ENCODE measurements at places on chromosomes 1 and 21.
A peak's percentile ranks its signal among the peaks of the same experiment; 100 is the strongest.

DNA sequence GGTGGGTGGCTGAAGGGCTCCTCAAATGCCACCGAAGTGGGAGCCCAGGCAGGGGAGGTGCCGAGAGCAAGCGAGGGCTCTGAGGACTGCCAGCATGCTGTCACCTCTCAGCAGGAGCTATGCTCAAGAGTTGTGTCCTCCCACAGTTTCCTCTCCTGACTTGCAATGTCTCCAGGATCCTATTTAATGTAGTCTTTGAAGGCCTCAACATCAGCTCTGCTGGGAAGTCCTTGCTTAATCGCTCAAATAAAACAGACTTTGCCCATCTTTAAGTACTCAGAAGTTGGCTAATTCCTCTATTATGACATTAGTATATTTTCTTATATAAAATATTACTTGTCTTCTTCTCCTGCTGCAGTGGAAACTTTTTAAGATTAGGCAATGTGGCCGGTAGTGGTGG is 154.2 kb upstream of the NRIP1 start:
- DNase-seq = no peak
- no peak overlapping the region for H3K4me3 ChIP-seq
- peaks cover 14% of the 10 kb centered on the region for H3K27me3 ChIP-seq
- H3K27ac ChIP-seq = no peak overlapping the region

DNA sequence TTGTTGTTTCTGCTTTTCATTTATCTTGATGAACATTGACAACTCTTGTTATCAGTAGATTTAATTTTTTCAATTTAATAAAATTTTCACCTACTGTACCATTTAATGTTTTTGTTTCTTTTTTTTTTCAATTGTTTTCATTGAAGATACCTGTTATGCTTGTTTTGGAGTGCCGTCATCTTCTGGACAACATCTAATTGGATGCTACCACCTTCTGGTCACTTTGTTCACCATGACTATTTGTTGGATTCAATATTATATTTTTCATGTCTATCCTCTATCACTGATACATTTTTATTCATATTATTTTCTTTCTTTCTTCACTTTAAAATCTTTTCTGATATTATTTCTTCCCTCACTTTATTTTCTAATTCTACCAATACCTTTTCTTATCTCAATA is 14.0 kb downstream of the KRTAP21-2 start:
- no peak for DNase-seq
- H3K27ac ChIP-seq = no peak overlapping the region
- H3K4me1 ChIP-seq = no peaks in the 10 kb centered on the region
- no peaks in the 10 kb centered on the region for H3K27me3 ChIP-seq

- no peak overlapping the region for H3K27ac ChIP-seq
- no peak for DNase-seq
- H3K4me1 ChIP-seq = peaks cover 27% of the 10 kb centered on the region
- no peaks in the 10 kb centered on the region for H3K36me3 ChIP-seq
Measured at GRCh38 chr1:100039591-100039990, 69.8 kb downstream of the SLC35A3 start.

DNA sequence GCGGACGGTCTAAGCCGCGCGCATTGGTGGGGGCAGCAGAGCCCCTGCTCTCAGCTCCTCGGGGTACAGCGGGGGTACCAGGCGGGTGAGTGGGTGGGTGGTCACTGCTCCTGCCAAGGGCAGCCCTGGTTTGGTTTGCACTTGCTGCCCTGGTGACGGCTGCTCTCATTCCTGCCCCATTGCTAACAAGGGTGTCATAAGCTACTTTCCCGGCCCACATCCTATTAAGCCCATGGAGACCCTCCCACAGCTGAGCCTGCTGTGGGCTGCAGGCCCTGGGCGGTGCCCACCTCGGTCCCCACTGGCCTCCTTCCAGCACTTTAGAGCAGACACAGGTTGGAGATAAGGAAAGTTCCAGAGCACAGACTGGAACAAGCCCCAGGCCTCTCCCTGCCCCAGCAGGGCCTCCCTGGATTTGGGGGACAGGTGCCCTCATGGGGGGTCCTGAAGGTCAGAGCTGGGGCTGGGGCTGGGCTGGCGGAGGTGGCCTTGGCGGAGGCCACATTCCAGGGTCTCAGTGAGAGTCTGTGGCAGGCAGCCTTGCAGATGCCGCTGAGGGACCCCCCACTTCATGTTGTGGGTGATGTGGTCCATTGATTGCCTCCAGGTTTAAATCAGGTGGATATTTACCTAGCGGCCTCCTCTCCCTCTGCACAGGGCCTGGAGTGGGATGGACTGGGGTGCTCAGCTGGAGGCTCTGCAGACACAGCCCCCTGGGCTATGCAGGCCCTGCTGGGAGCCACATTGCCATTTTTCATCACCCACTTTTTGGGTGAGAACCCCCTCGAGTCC is 27.0 kb downstream of the COL18A1 start:
- H3K4me1 ChIP-seq = peaks cover 16% of the 10 kb centered on the region
- H3K36me3 ChIP-seq = no peaks in the 10 kb centered on the region
- H3K4me3 ChIP-seq = no peak overlapping the region
- no peak for DNase-seq
- no peaks in the 10 kb centered on the region for H3K27me3 ChIP-seq

DNA sequence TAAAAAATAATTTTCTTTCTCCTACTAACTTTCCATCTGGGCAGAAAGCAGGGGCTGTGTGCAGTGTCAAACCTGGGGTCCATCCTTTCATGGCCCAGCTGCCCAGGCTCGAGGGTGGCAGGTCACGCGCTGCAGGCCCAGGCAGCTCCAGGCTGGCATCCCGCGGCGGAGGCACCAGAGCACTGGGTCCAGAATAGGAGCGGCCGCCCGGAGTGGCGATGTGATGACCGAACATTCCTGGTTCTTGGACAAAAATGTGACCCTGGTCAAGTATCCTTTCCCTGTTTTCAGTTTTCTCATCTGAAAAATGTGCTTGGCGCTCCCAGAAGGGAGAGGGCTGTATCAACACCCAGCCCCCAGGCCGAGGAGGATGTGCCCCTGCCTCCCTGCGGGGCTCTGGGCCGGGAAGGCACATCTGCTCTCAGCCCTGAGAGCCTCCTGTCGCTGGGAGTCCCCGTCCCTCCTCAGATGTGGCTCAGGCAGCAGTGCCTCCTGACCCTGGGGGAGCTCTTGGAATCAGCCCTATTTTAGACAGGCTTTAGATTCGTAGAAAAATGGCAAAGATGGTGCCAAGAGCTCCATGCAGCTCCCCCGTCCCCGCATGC is 29.3 kb downstream of the SLX9 start:
- H3K27ac ChIP-seq = no peak overlapping the region
- no peaks in the 10 kb centered on the region for H3K4me1 ChIP-seq
- no peaks in the 10 kb centered on the region for H3K27me3 ChIP-seq
- no peak for DNase-seq
- H3K4me3 ChIP-seq = no peak overlapping the region

- no peak overlapping the region for H3K27ac ChIP-seq
- peaks cover 17% of the 10 kb centered on the region for H3K4me1 ChIP-seq
- no peaks in the 10 kb centered on the region for H3K27me3 ChIP-seq
- H3K36me3 ChIP-seq = no peaks in the 10 kb centered on the region
- H3K4me3 ChIP-seq = no peak overlapping the region
Measured at GRCh38 chr1:220221269-220221668, 51.0 kb downstream of the RAB3GAP2 start.

DNA sequence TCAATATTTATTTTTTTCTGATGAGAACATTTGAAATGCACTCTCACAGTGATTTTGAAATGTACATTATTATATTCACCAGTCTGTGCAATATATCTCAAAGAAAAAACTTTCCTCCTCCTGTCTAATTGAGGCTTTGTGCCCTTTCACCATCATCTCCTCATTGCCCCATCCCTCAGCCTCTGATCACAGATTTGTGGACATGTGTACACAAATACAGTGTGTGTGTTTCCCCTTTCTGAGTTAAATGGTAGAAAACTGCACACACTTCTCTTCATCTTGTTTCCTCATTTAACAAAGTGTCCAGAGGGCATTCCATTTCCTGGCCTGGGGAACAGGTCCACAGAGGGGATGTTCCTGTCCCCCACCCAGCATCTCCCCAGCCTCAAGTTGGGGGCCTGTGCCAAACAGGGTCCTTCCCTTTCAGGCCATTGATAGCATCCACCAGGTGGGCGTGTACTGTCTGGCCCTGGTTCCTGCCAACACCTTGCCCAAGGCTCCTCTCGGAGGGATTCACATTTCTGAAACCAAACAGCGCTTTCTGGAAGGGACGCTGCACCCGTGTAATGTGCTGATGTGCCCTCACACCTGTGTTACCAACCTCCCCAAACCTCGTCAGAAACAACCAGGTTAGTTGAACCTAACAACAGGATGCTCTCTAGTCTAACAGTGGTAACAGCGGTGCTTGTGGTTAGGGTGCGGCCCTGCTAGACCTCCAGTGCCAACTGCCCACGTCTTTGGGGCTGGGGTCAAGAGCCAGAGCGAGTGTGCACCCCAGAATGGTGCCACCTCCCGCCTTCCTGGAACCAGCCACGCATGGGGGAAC is 54.6 kb downstream of the S100B start:
- H3K4me3 ChIP-seq = no peak overlapping the region
- DNase-seq = no peak
- no peaks in the 10 kb centered on the region for H3K4me1 ChIP-seq
- H3K36me3 ChIP-seq = peaks cover 4% of the 10 kb centered on the region

DNA sequence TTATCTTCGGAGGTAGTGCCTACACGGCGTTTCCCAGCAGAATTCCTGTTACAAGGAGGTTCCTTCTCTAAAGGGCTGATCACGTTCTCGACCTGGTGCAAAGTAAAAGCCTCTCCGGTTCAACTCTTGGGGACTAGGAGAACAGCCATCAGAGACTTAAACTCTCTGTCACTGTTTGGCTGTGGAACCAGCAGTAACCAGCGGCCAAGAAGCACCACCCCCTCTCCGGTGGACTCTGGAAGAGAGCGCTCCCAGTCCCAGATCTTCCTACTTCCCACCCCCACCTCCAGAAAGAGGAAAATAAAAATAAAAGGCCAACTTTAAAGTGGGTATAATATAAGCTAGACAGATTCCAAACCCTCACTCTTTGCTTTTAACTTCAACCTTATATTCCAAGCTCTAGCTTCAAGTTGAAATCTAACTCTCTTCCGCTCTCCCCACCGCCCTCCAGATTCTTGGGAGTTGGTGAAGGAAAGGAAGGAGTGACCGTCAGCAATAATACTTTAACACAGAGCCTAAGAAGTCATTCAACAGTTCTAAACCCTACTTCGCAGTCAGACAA is 2.9 kb downstream of the BRINP3 start:
- peaks cover 17% of the 10 kb centered on the region for H3K4me1 ChIP-seq
- H3K27me3 ChIP-seq = peaks cover 78% of the 10 kb centered on the region
- H3K27ac ChIP-seq = no peak overlapping the region
- no peaks in the 10 kb centered on the region for H3K36me3 ChIP-seq
- peak; percentile 50 for DNase-seq

- no peaks in the 10 kb centered on the region for H3K36me3 ChIP-seq
- H3K27ac ChIP-seq = no peak overlapping the region
- no peak overlapping the region for H3K4me3 ChIP-seq
- H3K4me1 ChIP-seq = peaks cover 12% of the 10 kb centered on the region
- DNase-seq = no peak
Measured at GRCh38 chr1:23634518-23634839, 57.1 kb upstream of the RPL11 start.

GRCh38 chr1:24157918-24158481 is 15.1 kb upstream of the IL22RA1 start:
- H3K27ac ChIP-seq = no peak overlapping the region
- no peaks in the 10 kb centered on the region for H3K36me3 ChIP-seq
- DNase-seq = peak; percentile 16
- no peak overlapping the region for H3K4me3 ChIP-seq
- no peaks in the 10 kb centered on the region for H3K27me3 ChIP-seq

DNA sequence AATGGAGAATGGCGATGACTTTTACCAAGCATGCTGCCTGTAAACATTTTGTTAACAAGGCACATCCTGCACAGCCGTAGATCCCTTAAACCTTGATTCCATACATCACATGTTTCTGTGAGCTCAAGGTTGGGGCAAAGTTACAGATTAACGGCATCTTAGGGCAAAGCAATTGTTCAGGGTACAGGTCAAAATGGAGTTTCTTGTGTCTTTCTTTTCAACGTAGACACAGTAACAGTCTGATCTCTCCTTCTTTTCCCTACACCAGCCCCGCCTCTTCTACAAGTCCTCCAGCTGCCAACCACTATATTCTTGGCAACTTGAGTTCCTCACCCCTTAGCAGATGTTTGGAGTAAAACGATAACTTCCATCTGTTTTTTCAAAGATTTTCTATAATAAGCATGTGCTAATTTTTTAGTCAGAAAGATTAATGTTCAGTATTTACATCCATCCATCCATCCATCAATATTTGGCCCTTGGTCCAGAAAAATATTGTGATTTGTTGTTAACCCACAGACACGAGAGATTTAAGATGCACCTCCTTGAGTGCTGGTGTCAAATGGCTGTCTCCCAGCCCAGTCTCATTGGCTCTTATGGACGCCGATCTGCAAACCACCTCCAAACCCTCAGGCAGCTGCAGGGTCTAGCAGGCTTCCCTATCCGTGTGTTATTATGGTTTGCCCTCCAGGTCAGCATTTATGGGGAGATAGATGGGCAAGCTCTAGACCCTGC is 3.8 kb downstream of the DNALI1 start:
- no peak overlapping the region for H3K27ac ChIP-seq
- no peak for DNase-seq
- peaks cover 9% of the 10 kb centered on the region for H3K4me1 ChIP-seq
- no peaks in the 10 kb centered on the region for H3K36me3 ChIP-seq
- H3K4me3 ChIP-seq = no peak overlapping the region

GRCh38 chr1:27928216-27928954 is 6.4 kb upstream of the SMPDL3B start:
- no peak overlapping the region for H3K4me3 ChIP-seq
- H3K4me1 ChIP-seq = no peaks in the 10 kb centered on the region
- DNase-seq = no peak
- no peaks in the 10 kb centered on the region for H3K27me3 ChIP-seq
- H3K36me3 ChIP-seq = no peaks in the 10 kb centered on the region

- peaks cover 23% of the 10 kb centered on the region for H3K4me1 ChIP-seq
- no peak overlapping the region for H3K27ac ChIP-seq
- no peaks in the 10 kb centered on the region for H3K36me3 ChIP-seq
- no peak overlapping the region for H3K4me3 ChIP-seq
- no peaks in the 10 kb centered on the region for H3K27me3 ChIP-seq
Measured at GRCh38 chr1:229148041-229148671, 122.8 kb upstream of the RAB4A start.

- DNase-seq = no peak
- no peak overlapping the region for H3K27ac ChIP-seq
- peaks cover 4% of the 10 kb centered on the region for H3K4me1 ChIP-seq
- H3K4me3 ChIP-seq = no peak overlapping the region
Measured at GRCh38 chr1:63731117-63732043, 42.4 kb upstream of the ROR1 start.

DNA sequence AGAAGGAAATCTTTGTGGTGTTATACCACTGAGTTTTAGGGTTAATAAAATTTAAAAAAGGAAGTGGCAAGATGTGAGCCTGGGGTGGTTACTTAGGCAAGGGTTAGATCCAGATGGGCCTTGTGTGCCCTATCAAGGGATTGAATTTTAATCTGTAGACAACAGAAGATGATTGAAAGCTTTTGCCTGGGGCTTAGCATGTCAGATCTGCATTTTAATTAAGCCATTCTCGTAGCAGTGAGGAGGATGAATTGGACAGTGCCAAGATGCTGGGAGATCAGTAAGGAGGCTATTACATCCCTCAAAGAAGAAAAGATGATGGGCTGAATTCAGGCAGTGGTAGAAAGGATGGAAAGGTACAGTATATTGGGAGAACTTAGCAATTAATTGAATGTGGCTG is 42.3 kb downstream of the HMGB4 start:
- no peak overlapping the region for H3K27ac ChIP-seq
- H3K27me3 ChIP-seq = no peaks in the 10 kb centered on the region
- H3K36me3 ChIP-seq = no peaks in the 10 kb centered on the region
- H3K4me1 ChIP-seq = peaks cover 12% of the 10 kb centered on the region
- no peak for DNase-seq

- DNase-seq = no peak
- H3K27me3 ChIP-seq = no peaks in the 10 kb centered on the region
- peaks cover 9% of the 10 kb centered on the region for H3K4me1 ChIP-seq
- H3K4me3 ChIP-seq = no peak overlapping the region
Measured at GRCh38 chr1:164699815-164700491, 141.0 kb downstream of the PBX1 start.

Data from neural progenitor cell (in vitro differentiated cells).